AG09309 (cell line): ENCODE measurements at places on chromosomes 6 and 20.

GRCh38 chr20:48350313-48350988 is 477.3 kb downstream of the PREX1 start:
- DNase-seq, result no peak

DNA sequence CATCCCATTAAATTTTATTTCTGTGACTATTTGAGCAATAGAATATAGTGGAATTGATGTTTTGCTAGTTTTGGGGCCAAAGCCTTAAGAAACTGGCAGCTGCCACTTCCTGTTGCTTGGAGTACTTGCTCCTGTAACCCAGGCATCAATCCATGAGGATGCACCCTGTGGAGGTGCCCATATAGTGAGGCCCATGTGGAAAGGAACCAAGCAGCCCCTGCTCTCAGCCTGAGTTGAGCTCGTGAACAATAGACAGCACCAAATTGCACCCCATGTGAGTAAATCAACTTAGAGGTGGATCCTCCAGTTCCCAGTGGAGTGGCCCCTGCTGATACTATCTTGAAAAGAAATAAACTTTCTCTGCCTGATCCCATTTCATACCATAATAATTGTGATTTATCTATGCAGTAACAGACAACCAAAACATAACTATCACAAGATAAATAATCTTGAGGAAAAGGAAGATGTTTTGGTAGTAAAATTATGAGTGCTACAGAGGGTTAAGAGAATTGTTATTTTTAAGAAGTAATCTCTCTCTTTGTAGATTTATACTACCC is 481.9 kb downstream of the TBC1D32 start:
- no peak for DNase-seq

GRCh38 chr6:53937461-53937860 is 142.7 kb downstream of the LRRC1 start:
- DNase-seq, result no peak

DNA sequence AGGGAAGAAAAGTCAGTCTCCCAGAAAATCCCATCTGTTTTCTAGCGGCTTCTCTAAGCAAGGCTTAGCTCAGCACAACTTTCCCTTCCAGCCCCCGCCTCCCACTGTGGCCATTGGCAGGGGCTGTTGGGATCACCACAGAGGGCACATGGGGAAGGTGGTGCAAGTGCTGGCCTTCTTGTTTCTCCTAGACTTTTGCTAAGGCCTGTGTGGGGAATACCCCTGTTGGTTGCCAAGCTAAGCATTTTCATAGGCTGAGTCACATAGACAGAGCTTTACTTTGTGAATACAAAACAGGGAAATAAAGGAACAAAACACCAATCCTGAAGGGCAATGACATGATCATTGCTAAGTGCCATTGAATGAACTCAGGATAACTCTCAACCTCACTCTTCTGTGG is 32.4 kb upstream of the TIAM2 start:
- DNase-seq, result peak; percentile 61

GRCh38 chr6:143839196-143839595 is 3.9 kb upstream of the LTV1 start:
- DNase-seq, result no peak

GRCh38 chr6:35014786-35015185 is 125.7 kb downstream of the ANKS1A start:
- DNase-seq, result no peak

DNA sequence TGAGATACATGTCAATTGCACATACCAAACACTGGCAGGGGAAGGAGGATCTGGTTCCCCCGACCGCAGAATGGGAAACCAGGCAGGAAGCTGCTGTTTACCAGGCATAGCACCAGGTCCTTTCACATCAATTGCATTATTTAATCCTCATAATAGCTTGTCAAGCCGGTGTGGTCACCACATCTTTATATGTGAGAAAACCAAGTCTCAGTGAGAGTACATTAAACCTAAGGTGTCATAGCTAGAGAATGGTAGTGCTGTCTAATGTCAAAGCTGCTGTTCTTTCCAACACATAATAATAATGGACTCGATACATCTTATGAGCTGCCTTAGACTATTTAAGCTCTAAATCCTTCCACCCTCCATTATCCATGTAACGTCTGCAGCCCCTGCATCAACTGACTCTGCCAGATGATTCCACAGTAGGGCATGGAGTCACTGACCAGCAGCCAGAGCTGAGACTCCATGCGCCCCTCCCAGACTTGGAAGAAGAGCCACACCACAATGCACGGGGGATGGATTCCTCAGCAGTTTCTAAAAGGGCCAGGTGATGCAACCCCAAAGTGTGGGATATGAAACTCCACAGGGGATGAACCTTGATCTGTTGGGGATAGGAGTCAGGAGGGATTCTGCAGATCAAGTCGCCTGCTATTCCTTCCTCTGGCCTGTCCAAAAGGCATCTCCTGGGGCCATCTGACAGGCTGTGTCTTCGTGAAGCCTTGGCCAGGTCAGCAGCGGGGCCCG is 71.8 kb downstream of the GPR6 start:
- no peak for DNase-seq

DNA sequence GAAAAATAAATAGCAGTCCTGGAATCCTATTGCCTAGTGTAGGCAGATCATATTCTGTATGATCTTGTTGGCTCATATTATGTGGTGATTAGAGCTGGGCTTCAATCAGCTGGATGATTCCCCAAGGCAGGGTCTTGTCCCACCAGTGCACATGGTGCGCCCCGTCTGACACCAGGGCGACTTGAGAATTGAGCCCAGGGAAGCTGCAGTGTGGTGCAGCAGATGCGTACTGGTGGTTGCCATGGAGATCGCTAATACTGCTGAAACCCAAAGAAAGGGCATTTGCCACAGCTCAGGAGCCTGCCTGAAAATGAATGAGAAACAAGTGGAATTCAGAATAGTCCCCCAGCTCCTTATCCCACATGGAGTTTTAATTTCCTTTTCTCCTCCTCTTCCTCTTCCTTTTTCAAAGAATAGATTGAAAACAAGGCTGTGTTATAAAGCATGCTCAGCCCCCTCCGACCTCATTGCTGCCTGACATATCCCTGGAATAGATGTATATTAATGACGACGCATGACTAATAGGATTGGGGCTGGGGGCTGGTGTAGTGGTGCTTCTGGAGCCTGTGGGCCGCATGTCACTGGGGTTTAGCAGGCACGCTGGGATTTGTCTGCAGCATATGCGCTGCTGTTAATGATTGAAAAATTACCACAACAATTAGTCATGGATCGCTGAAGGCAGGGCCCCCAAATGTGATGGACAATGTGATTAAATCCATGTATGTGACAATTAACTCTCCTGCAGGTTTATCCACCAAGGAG is 210.5 kb downstream of the FARS2 start:
- DNase-seq, result no peak

DNA sequence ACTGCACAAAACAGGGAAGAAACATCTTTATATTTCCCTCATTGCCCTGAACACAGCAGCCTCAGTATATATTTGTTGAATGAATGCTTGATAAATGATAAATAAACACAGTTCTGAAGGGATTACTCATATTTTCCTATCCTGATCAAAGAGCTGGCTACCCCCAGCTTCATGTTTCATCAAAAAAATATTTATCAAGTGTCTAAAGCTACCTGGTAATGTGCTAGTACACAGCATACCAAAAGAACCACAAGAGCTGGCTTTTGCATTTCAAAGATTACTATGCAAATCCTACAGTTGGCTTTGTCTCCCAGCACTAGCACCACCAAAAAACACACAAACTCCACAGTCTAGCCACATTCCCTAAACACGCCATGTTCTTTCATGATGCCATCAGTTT is 130.0 kb downstream of the BTBD9 start:
- peak; percentile 16 for DNase-seq

DNA sequence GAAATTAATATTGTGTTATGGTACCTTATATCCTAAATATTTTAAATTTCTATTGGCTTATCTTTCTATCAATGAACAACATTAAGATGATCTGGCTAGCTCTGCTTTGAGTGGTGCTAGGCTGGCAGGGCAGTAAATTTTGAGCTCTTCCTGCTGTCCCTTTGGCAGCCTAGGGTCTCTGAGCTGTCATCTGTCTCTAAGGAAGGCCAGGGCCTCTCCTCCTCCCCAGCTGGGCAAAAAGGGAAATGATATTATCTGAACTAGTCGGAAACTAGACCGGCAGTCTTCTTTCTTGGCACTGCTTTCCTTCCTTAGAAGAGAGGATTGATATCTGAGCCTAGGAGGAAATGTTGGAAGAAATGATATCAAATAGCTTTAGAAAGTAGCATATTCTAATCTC is 176.7 kb upstream of the BTBD3 start:
- no peak for DNase-seq

- DNase-seq, result peak; percentile 18
Observed at GRCh38 chr6:42547407-42548329, 16.2 kb upstream of the UBR2 start.

DNA sequence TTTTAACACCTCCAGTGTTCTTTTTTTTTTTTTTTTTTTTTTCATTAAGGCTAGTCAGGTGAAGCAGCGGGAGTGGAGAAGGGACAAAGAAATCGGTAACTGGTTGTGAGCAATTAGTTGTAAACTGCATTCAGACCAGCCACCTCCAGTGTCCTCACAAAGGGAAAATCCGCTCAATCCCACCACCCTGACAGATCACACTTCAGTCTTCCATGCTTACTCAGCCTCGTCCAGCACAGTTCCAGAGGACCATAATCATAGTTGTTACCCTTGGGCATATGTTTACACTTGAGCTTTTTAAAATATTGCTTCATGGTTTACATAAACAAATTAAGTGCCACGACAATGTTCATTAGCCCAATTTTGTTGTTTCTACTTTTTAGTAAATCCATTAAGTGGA is 10.2 kb downstream of the DYNLRB1 start:
- DNase-seq, result no peak

DNA sequence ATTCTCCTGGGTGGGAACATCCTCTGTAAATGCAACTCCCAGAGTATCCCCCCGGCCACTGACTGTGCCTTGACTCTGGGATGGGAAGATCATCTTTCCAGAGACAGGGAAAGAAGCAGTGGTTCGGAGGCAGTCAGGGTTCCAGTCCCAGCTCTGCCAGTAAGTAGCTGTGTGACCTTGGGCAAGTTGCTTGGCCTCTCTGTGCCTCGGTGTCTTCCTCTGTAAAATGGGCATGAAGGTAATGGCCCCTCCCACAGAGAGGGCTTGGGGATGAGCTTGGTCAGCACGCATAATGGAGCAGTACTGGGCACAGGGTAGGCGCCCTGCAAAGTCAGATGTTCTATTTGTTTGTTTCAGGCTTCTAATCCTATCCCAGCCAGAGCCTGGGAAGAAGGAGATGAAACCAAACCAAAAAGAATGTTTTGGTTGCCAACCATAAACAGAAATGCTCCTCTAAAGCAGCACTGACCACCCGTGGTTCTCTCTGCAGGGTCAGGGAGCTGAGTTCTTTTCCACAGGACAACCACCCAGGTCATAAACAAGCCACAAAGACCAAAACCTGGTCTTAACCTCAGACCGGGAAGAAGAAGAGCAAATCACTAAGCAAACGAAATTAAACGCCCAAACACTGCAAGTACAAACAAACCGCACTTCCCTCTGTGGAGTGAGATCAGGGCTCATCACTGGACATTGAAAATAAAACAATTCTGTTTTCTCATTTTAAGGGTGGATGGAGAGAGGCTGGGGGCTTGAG is 381.0 kb upstream of the SULF2 start:
- no peak for DNase-seq

GRCh38 chr6:162730502-162730901 is 2.7 kb downstream of the PACRG start:
- DNase-seq, result no peak

DNA sequence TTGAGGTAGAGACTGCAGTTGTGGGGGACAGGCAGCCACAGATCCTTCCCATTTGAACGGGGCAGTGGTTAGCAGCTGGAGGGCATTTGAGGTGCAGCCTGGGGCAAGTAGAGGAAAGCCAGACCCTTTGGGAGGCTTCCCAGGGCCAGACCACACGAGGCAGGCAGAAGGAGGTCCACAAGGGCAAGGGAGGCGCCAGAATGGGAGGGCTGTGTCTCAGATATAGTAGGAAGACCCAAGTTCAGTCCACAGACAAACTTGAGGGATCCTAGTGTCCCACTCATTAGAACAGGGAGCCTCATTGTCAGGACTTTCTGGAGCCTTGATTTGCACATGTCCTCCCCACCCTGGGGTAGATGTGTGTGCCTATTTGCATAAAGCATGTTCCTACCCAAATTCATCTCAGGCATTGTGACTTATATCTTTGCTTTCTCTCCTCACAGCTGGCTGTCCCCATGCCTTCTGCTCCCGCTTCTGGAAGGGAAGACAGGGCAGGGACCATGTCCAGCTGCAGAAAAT is 166.0 kb downstream of the VEGFA start:
- no peak for DNase-seq

DNA sequence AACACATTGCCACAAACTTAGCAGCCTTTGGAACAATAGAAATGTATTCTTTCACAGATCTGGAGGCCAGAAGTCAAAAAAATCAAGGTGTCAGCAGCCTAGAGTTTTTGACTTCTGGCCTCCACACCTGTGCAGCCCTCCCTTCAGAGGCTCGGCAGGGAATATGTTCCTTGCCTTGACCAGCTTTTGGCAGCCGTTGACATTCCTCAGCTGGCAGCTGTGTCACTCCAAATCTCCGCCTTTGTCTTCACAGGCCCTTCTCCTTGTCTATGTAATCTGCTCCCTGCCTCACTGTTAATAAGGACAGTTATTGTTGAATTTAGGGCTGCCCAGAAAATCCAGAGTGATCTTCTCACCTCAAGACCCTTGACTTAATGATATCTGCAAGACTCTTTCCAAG is 17.2 kb upstream of the AHI1 start:
- DNase-seq, result no peak

DNA sequence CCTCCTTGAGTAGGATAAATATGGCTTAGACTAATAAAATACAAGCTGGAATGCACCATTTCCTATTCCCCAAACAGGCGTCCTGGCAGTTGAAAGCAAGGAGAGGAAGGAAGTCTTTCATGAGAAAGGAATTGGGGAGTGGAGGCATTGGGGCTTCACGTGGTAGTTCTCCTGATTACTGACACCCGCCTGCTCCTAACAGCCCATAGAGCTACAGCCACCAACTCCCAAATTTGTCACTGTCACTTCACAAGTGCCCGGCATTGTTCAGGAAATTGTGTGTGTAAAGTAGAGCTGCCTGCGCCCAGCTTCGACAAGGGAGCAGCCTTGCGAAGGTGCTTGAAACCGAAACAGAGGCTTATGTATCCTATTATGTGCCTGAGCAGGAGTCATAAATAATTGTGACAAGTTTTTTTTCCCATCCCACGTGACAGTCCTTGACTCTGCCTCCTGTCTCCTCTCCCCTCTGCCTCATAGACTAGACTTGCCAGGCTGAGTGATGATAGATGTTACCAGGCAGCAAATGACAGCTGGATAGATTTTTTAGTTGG is 301.7 kb upstream of the ZFP64 start:
- no peak for DNase-seq

DNA sequence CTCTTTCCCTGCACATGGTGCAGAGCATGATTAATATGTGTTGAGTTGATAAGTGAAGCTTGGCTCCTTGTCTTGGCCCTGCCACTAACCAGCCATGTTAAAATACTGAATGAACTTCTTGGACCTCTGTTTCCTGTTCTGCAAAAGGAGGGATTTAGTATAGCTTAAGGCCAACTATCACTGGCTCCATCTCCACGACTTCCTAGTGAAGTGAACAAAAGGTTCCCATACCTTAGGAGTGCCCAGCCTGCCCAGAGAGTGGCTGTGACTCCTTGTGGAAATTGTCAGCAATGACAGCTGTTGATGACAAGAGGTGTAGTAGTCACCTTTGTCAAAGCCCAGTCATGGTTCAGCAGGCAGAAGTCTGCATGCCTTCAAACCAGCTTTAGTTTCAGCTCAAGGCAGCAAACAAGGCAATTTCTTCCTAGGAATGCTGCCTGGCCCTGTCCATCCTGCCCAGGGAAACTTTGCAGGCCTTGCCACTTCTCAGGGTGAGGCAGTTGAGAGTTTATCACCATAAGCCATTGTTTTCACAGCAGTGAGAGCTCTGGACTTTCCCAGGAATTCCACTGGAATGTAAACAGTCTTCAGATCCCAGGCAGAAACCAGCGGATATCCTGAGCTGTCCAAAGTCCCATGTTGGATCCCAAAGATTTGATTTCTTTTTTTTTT is 169.7 kb upstream of the TNFAIP3 start:
- no peak for DNase-seq
